Retina (tissue), 1 donor: ENCODE measurements at places on chromosomes 11 and 22.

GRCh38 chr11:77723024-77723423 is 85.4 kb upstream of the CLNS1A start:
- no peak for DNase-seq

- DNase-seq, result no peak
Observed at GRCh38 chr11:126838779-126839178, 161.8 kb downstream of the KIRREL3 start.

- DNase-seq, result no peak
Observed at GRCh38 chr11:1235901-1236315, 13.0 kb downstream of the MUC5B start.

DNA sequence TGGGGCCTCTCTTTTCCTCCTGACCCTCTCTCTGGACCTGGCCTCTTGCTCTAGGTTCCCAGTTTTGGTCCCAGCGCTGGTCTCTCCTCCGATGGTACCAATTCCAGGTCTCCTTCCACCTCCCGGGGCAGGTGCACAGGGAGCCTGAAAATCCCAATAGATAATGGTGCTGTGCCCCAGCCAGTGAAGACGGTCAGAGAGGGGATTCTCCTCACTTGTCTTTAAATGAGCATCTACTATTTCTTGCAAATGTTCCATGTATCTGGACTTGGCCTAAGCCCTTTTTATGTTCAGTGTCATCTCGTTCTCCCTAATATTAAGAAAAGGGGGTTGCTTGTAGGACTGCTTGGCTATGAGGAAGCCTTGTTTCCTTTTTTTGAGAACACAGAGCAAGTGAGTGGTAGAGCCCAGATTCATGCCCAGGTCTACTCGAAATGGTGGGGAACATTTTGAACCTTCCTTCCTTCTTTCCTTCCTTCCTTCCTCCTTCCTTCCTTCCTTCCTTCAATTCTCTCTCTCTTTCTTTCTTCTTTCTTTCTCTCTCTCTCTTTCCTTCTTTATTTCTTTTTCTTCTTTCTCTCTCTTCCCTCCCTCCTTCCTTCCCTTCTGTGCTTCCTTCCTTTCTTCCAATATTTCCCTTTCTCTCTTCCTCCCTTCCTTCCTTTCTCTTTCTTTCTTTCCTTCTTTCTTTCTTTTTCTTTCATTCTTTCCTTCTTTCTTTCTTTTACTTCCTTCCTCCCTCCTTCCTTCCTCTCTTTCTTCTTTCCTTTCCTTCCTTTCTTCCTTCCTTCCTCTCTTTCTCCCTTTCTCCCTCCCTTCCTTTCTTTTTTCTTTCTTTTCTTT is 620 bp downstream of the APOBEC3A start:
- DNase-seq, result no peak

DNA sequence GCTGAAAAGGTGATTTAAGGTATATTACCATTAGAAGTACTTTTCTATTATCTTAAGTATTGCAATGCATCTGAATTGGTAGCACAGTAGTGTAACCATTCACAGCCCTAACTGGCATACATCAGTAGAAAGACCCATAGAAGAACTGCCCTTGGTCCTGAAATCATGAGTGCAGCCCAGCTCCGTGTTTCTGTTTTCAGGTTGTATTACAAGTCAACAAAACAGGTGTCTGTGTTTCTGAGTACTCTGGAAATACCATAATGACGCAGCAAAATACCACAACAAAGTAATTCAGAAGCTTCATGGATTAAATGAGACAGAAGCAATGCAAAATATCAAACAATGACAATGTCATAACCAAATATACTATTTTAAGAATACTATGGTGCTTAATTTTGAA is 226.3 kb downstream of the OPCML start:
- DNase-seq, result no peak

GRCh38 chr11:22275600-22275999 is 62.6 kb upstream of the SLC17A6 start:
- no peak for DNase-seq

GRCh38 chr11:17098658-17099057 is 21.2 kb upstream of the RPS13 start:
- no peak for DNase-seq

- no peak for DNase-seq
Observed at GRCh38 chr11:45485070-45485707, 180.2 kb downstream of the CHST1 start.

DNA sequence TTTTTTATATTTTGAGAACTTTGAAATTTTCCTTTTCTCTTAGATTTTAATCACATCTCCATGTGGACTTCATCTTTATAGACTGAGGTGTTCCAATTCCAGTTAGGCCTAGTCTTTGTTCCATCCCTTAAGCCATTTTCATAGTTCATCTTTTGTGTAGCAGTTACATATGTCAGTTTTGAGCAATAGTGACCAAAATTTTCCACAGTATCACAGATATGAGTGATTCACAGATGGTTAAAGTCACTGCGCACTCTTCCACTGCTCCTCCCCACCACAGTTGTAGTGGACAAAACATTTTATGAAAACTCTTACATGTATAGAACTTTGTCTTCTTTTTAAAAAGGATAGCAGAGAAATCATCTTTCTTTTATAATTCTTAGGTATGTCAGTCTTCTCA is 42.8 kb downstream of the YAP1 start:
- DNase-seq, result no peak

- no peak for DNase-seq
Observed at GRCh38 chr11:79467761-79468160, 26.9 kb upstream of the TENM4 start.

- no peak for DNase-seq
Observed at GRCh38 chr11:127898422-127899365, 688.7 kb downstream of the ETS1 start.

- no peak for DNase-seq
Observed at GRCh38 chr11:70040869-70041501, 37.1 kb upstream of the ANO1 start.

GRCh38 chr11:46616551-46617133 is 385 bp downstream of the HARBI1 start:
- DNase-seq, result no peak

DNA sequence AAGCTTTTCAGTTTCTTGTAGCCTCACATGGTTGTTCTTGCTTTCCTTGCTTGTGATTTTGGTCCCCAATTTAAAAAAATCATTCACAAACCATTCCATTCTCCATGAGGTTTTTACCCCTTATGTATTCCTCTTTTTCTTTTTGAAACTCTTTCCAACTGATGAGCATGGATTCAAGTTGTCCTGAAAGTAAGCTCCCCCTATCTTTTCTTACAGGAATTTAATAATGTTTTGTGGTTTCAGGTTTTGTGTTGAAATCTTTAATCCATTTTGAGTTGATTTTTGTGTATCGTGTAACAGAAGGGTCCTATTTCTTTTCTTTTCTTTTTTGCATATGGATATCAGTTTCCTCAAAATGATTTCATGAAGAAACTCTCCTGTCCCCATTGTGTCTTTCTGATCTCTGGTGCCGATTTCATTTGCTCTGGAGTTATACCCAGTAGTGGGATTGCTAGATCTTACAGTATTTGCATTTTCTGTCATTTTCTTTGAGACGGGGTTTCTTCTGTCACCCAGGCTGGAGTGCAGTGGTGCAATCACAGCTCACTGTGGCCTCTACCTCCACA is 58.5 kb downstream of the LRRC74B start:
- no peak for DNase-seq

DNA sequence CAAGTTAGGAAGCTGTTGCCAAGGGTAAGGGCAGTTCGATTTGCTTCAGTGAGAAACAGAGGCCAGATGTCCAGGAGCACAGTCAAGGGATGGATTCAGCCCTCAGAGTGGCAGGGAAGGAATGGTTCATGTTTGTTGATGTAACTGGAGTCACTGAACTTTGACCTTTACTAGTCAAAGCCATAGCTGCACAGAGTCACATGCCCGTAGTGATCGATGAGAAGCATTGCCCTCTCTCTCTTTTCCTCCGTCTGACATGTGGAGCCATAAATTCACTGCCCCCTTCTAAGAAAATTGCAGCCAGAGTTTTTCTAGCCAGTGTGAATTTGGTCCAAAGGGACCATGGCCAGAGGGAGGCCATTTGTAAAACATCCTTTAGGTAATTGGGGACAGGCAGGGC is 124.1 kb upstream of the MTNR1B start:
- DNase-seq, result no peak

- no peak for DNase-seq
Observed at GRCh38 chr11:93727985-93728791, 13.1 kb downstream of the TAF1D start.

DNA sequence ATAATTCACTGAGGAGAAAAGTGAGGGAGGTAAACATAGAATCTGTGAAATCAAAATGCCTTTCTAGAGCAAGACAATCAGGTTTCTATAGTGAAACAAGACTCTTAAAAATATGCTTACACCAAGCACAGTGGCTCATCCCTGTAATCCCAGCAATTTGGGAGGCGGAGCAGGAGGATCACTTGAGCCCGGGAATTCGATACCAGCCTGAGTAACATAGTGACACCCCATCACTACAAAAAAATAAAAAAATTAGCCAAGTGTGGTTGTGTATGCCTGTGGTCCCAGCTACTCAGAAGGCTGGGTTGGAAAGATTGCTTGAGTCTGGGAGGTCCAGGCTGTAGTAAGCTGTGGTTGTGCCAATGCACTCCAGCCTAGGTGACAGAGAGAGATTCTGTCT is 43.2 kb upstream of the ME3 start:
- DNase-seq, result no peak

- no peak for DNase-seq
Observed at GRCh38 chr11:61079416-61080150, 22.7 kb upstream of the CD5 start.

- no peak for DNase-seq
Observed at GRCh38 chr22:35140879-35141745, 75.2 kb downstream of the ISX start.

GRCh38 chr22:20268279-20269012 is at the start of gene RTN4R:
TSS of gene RTN4R (minus strand) at chr22:20268318. CDS start at chr22:20268092, 226 bp downstream.
- peak; percentile 85 for DNase-seq

DNA sequence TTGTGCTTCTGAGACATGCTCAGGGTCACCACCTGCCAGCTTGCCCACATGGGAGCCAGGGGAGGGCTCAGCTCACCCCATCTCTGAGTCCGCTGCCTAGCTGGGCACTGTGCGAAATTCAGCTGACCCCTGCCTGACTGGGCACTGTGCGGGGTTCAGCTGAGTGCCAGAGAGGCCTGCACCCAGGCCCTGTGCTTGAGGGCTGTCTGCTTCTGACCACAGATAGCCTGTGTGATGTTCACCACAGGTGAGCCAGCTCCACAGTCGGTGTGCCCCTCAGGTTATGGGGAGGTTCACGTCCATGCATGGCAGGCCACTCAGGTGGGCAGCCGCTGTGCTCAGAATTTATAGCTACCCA is 84.5 kb upstream of the SUSD2 start:
- DNase-seq, result no peak

DNA sequence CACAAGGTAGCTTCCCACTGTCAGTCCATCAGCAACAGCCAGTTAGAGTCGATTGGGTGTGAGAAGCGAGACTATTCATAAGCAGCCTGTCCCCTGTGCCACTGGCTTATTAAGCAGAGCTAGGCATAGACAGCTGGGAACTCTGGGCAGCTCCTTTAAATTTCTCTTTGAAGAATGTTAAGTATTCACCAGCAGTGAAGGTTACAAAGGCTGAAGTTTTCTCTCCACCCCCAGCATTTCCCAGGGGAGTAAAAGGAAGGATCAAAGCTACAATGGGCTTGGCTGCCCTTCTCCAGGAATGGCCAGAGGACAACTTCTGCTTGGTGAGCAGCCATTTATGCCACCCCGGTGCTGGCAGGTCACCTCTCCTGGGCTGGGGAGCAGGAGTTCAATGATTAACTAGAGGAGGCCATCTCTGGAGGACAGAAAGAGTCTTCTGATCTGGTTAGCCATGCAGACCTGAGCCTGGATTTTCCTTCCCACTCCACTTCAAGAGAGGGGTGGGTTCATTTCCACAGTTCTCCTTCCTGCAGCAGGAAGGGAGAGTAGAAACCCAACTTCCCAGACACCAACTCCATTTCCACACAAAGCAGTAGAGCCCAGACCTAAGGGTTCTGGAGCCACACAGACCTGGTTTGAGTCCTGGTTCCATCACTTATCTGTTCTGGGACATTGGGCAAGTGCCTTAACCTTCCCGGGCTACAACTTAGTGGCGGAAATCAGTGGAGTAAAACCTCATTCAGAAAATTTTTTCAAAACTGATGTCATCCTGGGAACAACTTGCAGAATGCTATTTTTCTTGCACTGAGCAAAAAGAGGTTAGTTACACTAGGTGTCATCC is 22.6 kb downstream of the POU2AF3 start:
- no peak for DNase-seq

- no peak for DNase-seq
Observed at GRCh38 chr11:82995754-82996398, 75.8 kb downstream of the RAB30 start.

DNA sequence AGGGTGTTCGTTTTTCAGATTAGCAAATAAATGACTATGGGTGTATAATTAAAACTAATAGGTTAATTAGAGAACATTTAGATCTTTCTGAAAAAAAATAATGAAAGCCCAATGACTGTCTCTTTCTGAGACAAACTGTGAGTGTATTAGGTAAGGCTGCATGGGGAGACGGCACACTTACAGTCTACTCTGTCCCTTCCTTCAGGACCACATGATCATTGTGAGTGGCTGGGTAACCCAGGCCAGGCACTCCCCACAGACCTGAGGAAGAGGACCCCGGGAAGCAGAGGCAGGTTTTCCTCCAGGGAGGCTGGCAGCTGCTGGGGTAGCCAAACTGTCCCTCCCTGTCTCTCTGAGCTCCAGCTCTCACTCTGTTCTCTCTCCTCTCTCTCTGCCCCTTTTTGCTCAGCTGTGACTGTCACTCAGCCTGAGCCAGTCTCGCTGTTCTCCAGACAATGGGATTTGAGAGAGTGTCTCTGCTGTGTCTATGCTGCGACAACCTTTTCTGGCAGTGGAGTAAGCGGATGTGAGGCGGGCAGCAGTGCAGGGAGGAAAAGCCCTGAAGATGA is 83.1 kb upstream of the NCAM1 start:
- DNase-seq, result peak; percentile 56

GRCh38 chr22:44730022-44730393 is 22.4 kb upstream of the ARHGAP8 start:
- no peak for DNase-seq

DNA sequence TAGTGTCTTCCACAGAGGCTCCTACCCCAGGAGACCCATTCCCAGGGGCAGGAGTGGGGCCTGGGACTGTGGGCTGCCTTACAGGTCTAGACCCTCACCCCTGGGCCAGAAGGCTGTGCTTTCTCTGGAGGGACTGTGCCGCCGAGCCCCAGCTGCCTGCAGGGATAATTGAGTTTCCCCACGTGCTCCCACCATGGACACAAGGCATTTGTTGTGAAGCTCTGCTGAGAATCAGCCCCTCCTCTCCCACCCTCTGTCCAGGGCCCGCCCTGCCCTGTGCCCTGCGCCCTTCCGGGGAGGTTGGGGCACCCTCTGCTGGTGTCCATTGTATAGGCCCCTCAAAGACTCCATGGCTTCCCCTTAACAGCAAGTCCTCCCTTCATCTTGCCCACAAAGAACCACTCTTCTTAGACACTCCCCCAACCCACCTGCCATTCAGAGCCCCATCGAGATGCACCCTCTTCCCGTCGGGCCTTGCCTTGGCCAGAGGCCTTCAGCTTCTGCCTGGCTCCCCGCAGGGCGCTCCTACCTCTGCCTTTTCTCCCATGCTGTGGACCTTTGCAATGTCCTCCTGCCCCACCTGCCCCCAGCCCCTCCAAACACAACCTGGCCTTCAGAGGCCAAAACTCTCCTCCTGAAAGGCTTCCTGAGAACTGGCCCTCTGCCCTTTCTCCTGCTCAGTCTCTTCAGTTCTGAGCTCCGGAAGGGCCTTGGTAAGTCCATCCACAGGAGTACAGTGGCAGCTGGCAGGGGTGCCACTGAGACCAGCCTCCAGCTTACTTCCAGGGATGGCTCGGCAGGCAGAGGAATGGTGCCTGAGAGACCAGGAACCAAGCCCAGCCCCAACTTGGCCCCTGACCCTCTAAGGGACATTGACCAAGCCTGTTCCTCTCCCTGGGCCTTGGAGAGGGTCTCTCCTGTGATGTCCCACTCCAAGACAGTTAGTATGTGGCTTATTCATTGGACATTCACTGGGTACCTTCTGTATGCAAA is 22.4 kb downstream of the DUSP8 start:
- no peak for DNase-seq
